ENCODE measurements at places on chromosomes 5 and 9.

DNA sequence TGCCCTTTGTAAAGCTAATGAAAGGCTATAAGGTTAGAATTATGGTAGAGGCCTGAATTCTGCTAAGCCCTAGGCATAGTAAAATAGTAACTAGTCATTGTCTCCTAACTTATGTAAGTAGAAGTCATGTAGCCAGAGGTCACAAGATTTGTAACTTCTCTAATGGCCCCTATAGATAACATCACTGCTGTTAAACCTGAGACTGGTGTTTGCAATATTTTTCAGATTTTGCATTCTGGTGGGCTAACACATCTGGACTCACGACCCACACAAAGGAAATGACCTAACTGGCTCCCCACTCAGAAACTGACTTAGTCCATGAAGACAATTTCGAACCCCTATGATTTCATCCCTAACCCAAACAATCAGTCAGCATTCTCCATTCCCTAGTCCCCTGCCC, 37.2 kb upstream of the TTC39B start:
- no peak for DNase-seq

- no peak for DNase-seq
These were observed 71.9 kb downstream of the CDK5RAP2 start for GRCh38 chr9:120507936-120508510.

- no peak for DNase-seq
These were observed 355.6 kb upstream of the DAB2 start for GRCh38 chr5:39780347-39780746.

- no peak for DNase-seq
These were observed 59.1 kb downstream of the PDCD1LG2 start for GRCh38 chr9:5569409-5569808.

- no peak for DNase-seq
These were observed 70.1 kb downstream of the RETREG1 start for GRCh38 chr5:16546732-16547131.

DNA sequence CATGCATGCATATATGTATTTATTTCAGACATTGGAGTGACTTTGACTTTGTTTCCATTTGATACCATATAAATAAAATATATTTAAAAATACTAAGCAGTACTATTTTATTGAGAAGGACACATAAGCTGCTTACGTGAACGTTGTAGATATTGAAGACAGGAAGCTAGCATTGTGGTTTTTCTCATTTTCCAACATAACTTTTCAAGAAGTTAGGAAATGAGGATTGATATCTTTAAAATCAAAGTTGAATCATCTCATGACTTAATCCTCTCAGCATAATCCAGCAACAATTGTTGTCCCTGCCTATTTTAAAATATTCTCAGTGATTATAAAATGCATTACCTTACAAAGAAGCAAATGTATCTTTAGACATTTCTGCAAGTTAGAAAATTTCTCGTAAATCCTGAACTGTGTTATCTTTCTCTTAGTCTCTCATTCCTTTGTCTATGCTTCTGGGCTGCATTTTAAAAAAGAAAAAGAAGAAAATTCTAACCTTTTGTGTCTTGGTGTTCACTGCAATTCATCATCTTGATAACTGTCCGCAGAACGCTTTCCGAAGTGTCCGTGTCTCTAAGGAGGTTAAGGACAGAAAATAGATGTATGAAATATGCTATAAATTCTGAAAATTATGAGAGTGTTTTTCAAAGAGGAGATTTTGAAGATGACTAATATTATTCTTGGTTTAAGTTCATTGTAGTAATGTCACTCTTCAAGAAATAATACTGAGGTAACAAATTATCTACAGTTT, 1089.9 kb upstream of the CDH6 start:
- no peak for DNase-seq

DNA sequence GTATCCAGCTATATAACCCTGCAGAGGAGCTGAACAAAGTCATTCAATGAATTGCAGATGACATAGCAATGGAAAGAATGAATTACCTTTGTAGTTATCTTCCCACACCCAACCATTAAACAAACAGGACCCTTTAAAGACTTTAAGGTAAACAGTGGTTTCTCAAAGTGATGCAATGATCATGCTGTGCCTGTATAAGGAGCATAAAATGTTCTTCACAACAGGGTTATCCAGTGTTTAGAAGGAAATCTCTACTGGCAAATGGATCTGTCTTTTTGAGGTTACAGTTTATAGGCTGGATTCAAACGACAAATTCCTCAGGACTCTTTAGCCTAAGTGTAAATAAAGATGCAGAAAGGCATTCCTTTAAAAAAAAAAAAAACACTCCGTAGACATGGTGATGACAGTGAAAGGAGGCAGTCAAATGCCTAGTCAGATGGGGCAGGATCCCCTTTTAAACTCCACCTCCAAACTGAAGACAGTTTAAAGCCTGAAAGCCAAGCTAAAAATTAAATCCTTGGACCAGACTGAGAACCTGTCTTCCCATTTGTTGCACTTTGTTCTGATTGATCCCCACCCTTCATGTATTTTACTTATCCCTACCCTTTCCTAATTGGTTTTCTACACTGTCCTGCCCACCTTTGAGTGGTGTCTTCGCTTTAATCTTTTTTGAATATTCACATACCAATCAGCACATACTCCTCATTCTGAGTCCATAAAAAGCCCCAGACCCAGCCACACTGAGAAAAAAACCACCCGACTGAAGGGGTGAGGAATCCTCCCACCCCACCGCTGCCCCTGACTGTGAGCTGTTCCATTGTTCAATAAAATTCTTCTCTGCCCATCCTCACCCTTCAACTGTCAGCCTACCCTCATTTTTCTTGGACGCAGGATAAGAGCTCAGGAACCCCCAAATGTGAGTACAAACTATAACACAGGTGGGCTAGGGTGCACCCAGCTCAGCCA, 761.3 kb upstream of the DMAC1 start:
- no peak for DNase-seq

DNA sequence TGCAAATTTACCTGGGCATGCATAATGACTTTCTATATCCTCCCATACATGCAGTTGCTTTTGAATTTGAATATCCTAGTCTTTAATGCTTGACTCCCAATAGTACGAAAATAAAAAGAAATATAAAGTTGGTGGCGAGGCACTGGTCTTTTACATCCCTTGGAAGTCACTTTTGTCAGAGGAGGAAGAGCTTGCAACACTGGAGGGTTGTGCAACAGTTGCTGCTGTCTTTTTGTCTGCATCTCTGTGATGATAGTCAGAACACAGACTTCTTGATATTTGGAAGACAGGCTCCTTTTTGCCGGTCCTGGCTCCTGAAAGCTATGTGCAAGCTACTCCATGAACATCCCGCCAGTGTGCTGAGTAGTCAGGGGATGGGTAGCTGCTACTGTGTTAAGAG, 16.8 kb upstream of the SGCD start:
- DNase-seq: no peak

DNA sequence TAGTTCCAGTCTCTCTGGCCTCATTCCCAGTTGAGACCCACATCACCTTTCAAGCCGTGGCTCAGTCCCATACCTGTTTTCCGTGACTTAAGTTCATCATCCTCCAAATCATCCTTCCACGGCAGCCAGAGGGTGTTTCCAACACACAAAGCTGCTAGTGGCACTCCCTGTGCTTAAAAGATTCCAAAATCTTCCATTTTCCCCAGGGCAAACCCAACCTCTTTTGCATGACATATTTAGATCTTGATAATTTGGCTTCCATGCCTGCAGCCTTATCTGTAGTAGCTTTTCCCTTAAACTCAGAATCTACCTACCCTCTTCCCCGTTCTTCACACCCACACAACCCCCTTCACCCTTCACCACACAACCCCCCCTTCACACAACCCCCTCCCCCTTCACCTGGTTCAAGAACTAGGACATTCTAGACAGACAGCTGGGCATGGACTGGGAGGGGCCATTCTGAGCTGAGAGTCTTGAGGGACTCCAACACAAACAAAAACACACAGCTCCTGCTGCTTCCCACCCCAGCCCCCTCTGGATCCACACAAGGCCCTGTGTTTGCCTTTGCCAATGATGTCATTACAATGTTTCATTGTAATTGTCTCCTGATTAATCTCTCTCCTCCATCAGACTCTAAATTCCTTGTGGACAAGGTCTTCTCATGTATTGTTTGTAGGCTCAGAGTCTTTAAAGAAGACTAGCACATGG, 268.2 kb downstream of the SH3GL2 start:
- no peak for DNase-seq

- no peak for DNase-seq
These were observed 1.2 kb downstream of the DIPK1B start for GRCh38 chr9:136713550-136713949.

GRCh38 chr5:131756942-131757341, 39.9 kb downstream of the FNIP1 start:
- DNase-seq: no peak

DNA sequence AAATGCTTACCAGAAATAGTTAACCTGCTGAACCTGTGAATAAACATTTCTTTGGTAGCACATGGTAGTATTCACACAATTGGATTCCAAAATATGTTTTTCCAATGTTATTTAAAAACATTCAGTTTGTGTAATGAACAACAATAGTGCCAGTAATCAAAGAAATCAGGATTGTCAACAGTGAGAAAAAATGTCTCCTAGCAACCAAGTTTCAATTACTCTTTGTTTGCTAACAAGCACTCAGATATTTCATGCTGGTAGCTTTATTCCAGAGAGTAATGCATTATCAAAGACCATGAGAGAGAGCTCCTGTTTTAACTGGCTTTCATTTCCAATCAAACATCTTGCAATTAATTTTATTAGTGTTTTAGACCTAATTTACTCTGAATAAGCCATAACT, 768.1 kb upstream of the GRAMD2B start:
- DNase-seq: no peak

DNA sequence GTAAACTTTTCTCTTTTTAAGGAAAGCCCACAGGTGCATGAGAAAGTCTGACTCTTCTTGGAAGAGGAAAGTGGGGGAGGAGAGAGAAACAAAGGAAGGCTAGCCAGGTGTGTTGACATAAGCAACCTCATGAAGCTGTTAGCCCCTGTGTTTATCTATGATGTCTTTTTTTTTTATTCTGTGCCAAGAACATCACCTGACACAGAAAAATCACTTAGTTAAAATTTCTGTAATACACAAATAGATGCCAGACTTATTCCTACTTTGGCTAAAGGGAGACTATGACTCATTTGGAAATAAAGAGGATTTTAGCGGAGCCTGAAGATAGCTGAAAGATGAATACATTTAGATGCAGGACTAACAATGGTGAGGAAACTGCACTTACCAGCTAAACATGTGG, 58.3 kb downstream of the BAAT start:
- DNase-seq: no peak

DNA sequence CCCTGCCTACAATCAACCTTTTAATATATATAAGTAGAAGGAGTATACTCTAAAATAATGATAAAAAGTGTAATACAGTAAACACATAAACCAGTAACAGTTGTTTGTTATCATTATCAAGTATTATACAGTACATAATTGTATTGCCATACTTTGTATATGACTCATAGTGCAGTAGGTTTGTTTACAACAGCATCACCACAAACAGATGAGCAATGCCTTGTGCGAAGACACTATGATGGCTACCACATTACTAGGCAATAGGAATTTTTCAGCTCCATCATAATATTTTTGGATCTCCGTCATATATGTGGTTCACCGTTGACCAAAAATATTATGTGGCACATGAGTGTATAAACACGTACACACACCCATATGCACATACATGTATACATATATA, 69.7 kb upstream of the APC start:
- no peak for DNase-seq

DNA sequence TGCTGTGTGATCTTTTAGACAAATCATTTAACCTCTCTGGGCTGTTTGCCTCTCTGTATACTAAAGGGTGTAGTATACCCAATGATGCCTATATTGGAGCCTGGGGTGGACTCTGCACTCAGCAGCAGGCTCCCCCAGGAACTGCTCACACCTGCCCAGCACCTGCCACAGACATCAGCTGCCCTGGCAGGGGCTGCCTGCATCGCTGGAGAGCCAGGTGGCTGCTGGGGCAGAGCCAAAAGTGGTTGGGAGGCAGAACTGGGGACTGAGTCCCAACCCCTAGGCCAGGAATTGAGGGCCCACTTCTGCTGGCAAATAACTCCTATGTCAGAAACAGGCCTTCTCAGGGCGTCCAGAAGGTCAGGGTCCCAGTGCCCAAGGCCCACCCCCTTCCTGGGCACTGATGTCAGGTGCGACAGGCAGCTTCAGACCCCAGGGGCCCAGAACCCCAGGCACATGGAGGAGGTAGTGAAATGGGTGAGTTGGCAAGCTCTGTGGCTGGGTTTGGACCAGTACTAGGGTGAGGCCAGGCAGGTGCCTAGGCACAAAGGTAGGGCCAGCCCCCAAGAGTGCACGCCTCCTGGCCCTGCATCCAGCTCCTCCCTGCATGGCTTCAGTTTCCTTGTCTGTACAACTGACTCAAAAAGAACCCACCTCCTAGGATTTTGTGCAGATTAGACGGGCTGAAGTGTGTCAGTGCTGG, 5.8 kb downstream of the UNC5A start:
- no peak for DNase-seq

- no peak for DNase-seq
These were observed 595.2 kb downstream of the RAB3C start for GRCh38 chr5:59178071-59178470.

DNA sequence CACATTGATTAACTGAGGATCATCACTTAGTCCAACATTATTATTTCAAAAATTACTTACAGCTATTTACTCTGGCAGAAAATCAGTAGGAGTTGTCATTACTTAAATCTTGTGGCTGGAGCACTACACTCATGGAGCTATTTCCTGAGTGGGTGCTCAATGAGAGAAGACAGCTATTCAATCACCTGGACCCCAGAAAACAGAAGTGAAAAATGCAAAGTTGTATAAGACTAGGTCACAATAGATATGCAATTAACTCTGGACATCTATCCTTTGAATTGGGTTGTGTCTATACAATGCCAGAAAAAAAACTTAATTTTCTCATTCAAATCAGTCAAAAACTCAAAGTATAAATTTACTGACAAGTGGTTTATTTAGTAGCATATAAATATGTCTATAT, 340.9 kb downstream of the EFNA5 start:
- no peak for DNase-seq

DNA sequence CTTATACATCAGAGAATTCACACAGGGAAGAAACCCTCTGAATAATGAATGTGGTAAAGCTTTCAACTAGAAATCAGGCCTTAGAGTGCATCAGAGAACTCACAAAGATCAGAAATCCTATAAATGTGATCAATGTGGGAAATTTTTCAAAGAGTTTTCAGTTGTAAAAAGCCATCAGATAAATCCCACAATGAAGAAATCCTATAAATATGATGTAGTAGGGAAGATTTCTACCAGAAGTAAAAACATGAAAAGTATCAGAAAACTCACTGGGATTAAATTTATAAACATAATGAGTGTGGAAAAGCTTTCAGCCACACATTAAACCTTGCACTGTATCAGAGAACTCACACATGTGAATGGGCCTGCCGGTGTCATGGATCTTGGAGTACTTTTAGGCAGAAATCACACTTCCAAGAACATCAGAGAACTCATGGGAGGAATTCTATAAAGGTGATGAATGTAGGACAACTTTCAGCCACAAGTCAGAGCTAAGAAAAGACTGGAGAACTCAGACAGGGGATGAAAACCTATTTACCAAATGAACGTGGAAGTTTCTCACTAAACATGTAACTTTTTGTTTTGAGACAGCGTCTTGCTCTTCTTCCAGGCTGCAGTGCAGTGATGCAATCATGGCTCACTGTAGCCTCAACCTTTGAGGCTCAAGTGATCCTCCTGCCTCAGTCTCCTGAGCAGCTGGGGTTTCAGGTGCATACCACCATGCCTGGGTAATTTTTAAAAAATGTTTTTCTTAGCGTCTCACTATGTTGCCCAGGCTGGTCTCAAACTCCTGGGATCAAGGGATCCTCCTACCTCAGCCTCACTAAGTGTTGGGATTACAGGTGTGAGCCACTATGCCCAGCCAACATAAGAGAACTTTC, 39.5 kb downstream of the ZNF510 start:
- DNase-seq: no peak

Data from kidney capillary endothelial cell (primary cell).